Liver (tissue), 10 donors: ENCODE measurements at places on chromosomes 1 and 21. TPM values are rescaled to one million over a fixed set of nuclear protein-coding genes. Genes with fewer than 3 reads are reported as not detected.

HRNR gene
- not detected for total RNA-seq

FAM43B gene
- total RNA-seq: 0.08 TPM

CFAP141 gene
- not detected for total RNA-seq

LCE2A gene
- total RNA-seq: not detected

AKT3 gene
- 3.2 TPM for total RNA-seq
